MCF 10A (cell line): ENCODE measurements at places on chromosomes 16 and 17. TPM values are rescaled to one million over a fixed set of nuclear protein-coding genes. Genes with fewer than 3 reads are reported as not detected.

- no peak for DNase-seq
- H3K4me3 ChIP-seq, result no peak overlapping the region
- H3K27ac ChIP-seq, result no peak overlapping the region
- peaks cover 21% of the 10 kb centered on the region for H3K36me3 ChIP-seq
Measured at GRCh38 chr17:29115435-29115834, 64.8 kb downstream of the MYO18A start.

DNA sequence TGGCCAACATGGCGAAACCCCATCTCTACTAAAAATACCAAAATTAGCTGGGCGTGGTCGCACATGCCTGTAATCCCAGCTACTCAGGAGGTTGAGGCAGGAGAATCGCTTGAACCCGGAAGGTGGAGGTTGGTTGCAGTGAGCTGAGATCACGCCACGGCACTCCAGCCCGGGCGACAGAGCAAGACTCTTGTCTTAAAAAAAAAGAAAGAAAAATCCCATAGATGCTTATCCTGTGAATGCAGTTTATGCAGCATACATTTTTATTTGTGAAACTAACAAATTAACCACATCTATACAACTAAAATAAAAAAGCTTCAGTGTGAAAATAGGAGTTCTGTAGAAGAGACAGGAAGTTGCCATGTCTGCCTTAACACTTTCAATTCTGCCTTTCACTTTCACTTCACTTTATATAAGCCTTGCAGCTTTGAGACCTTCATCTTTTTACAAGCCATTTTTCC lies 7.1 kb downstream of the IGSF6 start:
- H3K4me3 ChIP-seq, result no peak overlapping the region
- H3K36me3 ChIP-seq, result no peaks in the 10 kb centered on the region
- no peak overlapping the region for H3K27ac ChIP-seq
- DNase-seq, result no peak

SLFN5 gene
- 133 and 205 TPM in 2 replicates for total RNA-seq

TMEM114 gene
- not detected in 2 replicates for total RNA-seq

PARD6A gene
- 3.2 and 4.5 TPM in 2 replicates for total RNA-seq

NUPR1 gene
- total RNA-seq, result 291 and 345 TPM in 2 replicates

GRCh38 chr16:66429290-66429962 lies 2.3 kb downstream of the BEAN1 start:
- no peaks in the 10 kb centered on the region for H3K27me3 ChIP-seq
- peaks cover 5% of the 10 kb centered on the region for H3K4me1 ChIP-seq
- no peak overlapping the region for H3K4me3 ChIP-seq
- H3K27ac ChIP-seq, result peak overlapping the region; percentile 62
- H3K36me3 ChIP-seq, result no peaks in the 10 kb centered on the region
- DNase-seq, result no peak

KRTAP17-1 gene
- not detected in 2 replicates for total RNA-seq

- DNase-seq, result no peak
- peaks cover 90% of the 10 kb centered on the region for H3K27me3 ChIP-seq
- H3K4me3 ChIP-seq, result no peak overlapping the region
- no peaks in the 10 kb centered on the region for H3K36me3 ChIP-seq
- H3K27ac ChIP-seq, result no peak overlapping the region
- no peaks in the 10 kb centered on the region for H3K4me1 ChIP-seq
Measured at GRCh38 chr17:45940826-45941225, 46.5 kb downstream of the MAPT start.

DNA sequence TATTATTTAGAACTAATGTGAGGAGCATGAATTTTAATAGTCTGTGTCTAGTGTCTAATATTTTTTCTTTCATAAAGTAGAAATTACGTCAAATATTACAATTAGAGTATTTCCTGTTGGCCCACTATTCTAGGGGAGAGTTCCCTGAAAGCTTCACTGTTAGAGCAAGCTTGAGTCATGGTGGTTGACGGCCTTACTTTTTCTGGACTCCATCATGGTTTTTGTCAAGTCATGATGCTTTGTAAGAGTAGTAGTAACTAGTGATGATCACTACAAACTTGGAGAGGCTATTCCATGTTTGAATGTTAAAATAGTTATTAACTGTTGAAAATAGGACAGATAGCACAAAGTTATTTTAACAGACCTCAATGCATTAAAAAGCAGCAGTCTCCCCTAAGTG lies 1.7 kb downstream of the PSMD11 start:
- peak overlapping the region; percentile 91 for H3K4me3 ChIP-seq
- peaks cover 19% of the 10 kb centered on the region for H3K4me1 ChIP-seq
- H3K36me3 ChIP-seq, result peaks cover 54% of the 10 kb centered on the region
- DNase-seq, result no peak
- peak overlapping the region; percentile 78 for H3K27ac ChIP-seq

DNA sequence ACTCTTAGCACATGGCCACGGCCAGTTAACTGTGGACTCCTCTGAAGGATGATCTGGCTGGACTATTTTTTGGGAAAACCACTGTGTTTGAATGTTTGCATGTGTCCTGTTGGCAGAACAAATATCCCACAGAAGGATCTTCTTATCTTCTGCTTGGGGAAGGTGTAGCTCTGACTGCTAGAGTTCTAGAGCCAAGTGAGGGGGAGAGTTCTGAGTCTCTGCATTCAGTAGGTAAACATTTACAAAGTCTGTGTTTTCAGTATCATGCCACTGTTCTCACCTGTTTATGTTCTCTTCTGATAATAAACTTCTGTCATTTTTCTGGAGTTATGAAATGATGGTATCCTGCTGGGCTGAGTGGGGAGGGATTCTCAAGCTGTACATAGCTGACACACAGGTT lies 241.1 kb downstream of the WWOX start:
- no peaks in the 10 kb centered on the region for H3K36me3 ChIP-seq
- H3K4me1 ChIP-seq, result no peaks in the 10 kb centered on the region
- H3K4me3 ChIP-seq, result no peak overlapping the region
- H3K27ac ChIP-seq, result no peak overlapping the region

DNA sequence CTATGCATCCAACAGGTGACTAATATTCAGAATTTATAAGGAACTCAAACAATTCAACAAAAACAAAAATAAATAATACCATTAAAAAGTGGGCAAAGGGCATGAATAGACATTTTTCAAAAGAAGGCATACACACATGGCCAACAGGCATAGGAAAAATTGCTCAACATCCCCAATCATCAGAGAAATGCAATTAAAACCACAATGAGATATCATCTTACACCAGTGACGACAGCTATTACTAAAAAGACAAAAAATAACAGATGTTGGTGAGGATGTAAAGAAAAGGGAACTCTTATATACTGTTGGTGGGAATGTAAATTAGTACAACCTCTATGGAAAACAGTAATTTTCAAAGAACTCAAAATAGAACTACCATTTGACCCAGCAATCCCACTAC lies 250.4 kb upstream of the N4BP1 start:
- no peak overlapping the region for H3K27ac ChIP-seq
- peaks cover 13% of the 10 kb centered on the region for H3K27me3 ChIP-seq
- no peaks in the 10 kb centered on the region for H3K36me3 ChIP-seq
- H3K4me1 ChIP-seq, result peaks cover 6% of the 10 kb centered on the region
- peak; percentile 41 for DNase-seq

DNA sequence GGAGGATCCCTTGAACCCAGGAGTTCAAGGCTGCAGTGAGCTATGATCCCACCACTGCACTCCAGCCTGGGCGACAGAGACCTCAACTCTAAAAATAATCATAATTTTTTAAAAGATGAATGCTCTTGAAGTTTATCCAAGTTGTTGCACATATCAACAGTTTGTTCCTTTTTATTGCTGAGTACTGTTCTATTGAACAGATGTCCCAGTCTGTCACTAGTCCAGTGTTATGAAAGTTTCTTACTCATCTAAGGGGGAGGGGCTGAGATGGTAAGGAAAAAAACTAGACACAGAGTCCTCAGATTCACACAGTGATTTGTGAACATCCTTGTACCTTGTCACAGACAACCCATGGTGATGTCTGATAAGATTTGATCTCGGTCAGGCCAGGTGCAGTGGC lies 3.9 kb downstream of the ACAP1 start:
- H3K27me3 ChIP-seq, result peaks cover 12% of the 10 kb centered on the region
- no peak for DNase-seq
- H3K4me3 ChIP-seq, result no peak overlapping the region
- no peaks in the 10 kb centered on the region for H3K4me1 ChIP-seq
- H3K36me3 ChIP-seq, result no peaks in the 10 kb centered on the region

DNA sequence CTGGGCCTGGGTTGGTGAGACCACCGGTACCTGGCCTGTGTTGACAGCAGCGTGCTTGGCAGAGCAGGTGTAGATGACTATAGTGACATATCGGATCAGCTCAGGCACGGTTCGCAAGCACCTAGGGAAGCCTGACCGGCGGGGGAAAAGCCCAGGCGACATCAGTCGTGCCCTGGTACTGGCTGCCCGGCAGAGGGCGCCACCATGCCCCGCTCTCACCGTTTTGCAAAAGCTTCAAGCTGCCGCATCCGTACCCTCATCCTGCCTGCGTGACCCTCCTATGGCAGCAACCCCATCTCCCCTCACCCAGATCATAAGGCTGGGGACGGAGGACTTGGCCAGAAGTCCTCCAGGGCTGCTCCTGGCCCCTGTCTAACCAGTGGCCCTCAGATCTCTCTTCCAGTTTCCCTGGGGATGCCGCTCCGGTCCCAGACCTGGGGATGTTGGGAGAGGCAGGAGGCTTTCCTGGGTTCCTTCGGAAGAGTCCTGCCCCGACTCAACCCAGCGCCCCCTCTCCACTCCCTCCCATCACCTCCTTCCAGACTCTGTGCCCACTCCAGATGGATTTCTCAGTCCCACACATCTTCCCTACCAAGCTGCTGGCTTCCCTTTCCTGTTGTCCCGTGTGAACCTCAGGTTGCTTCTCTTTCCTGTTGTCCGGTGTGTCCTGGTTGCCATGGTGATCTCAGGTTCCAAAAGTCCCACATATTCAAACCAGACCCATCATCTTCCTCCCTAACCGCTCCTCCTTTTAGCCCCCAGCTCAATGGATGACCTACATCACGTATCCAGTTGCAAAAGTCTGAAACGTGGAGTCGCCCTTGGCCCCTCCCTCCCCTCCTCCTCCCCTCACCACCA lies 13.7 kb downstream of the ALOX12B start:
- peaks cover 23% of the 10 kb centered on the region for H3K27me3 ChIP-seq
- H3K4me3 ChIP-seq, result peak overlapping the region; percentile 52
- DNase-seq, result peak; percentile 69
- H3K36me3 ChIP-seq, result no peaks in the 10 kb centered on the region

GRCh38 chr16:4052096-4052495 lies 64.1 kb downstream of the ADCY9 start:
- H3K27me3 ChIP-seq, result no peaks in the 10 kb centered on the region
- H3K27ac ChIP-seq, result no peak overlapping the region
- H3K4me3 ChIP-seq, result no peak overlapping the region
- no peaks in the 10 kb centered on the region for H3K36me3 ChIP-seq
- peaks cover 31% of the 10 kb centered on the region for H3K4me1 ChIP-seq

GRCh38 chr16:65195998-65196397 lies 74.1 kb upstream of the CDH11 start:
- H3K4me3 ChIP-seq, result no peak overlapping the region
- no peaks in the 10 kb centered on the region for H3K27me3 ChIP-seq
- H3K27ac ChIP-seq, result no peak overlapping the region
- DNase-seq, result no peak
- H3K4me1 ChIP-seq, result no peaks in the 10 kb centered on the region
- H3K36me3 ChIP-seq, result no peaks in the 10 kb centered on the region

KIF22 gene
- total RNA-seq, result 36.3 and 53.8 TPM in 2 replicates

- peak overlapping the region; percentile 79 for H3K27ac ChIP-seq
- peak; percentile 95 for DNase-seq
- H3K27me3 ChIP-seq, result no peaks in the 10 kb centered on the region
Measured at GRCh38 chr17:19897090-19897837, 29.5 kb upstream of the ULK2 start.

DNA sequence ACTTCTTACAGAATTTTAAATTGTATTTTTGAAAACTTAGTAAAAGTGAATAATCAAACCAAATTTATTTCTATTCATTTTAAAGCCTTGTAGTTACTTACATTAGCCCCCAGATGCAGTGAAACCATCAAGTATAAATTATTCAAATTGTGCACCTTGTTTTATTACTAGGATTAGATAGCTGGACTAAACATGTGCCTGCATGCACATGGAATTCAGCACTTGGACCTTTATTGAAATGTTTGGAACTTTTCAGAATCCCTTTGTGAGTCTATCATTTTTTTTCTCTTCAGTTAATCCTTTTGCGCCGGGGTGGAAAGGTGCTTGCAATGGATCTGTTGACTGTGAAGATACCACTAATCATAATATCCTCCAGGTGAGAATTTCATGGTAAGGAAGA lies 4.7 kb downstream of the ZPBP2 start:
- no peaks in the 10 kb centered on the region for H3K4me1 ChIP-seq
- H3K36me3 ChIP-seq, result no peaks in the 10 kb centered on the region
- H3K27ac ChIP-seq, result no peak overlapping the region
- peaks cover 41% of the 10 kb centered on the region for H3K27me3 ChIP-seq
- peak; percentile 24 for DNase-seq
- H3K4me3 ChIP-seq, result no peak overlapping the region
